ENCODE measurements at places on chromosomes 5 and 9. TPM values are rescaled to one million over a fixed set of nuclear protein-coding genes. Genes with fewer than 3 reads are reported as not detected.

Gene CYSRT1
- 2.1 TPM for total RNA-seq

Gene SLC36A3
- not detected for total RNA-seq

Gene NPR2
- 7.4 TPM for total RNA-seq

Gene DAB2IP
- 25.3 TPM for total RNA-seq

Gene HTR1A
- not detected for total RNA-seq

Gene PDLIM7
- 21.1 TPM for total RNA-seq

- DNase-seq = no peak
Measured at GRCh38 chr5:127101935-127102334, 28.6 kb upstream of the C5orf63 start.

DNA sequence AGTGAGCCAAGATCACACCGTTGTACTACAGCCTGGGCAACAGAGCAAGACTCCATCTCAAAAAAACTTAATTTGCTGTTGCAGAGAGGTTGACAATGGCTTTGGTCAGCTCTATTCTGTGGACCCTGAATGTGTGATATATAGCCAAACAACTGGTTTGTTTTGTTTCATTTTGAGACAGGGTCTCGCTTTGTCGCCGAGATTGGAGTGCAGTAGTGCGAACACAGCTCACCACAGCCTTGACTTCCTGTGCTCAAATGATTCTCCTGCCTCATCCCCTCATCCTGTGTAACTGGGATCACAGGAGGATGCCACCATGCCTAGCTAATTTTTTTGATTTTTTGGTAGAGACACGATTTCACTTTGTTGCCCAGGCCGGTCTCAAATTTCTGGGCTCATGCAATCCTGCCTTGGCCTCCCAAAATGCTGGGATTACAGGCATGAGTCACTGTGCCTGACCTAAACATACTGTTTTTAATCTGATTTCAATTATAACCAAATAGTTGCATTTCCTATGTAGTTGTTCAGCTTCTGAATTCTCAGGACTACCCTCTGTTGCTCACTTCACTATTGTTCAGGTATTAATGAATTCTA is 9.8 kb downstream of the RNF183 start:
- no peak for DNase-seq

- DNase-seq = no peak
Measured at GRCh38 chr9:13556656-13557055, 277.2 kb upstream of the MPDZ start.

- DNase-seq = peak; percentile 20
Measured at GRCh38 chr9:20621471-20622329, 599 bp downstream of the MLLT3 start.
